WTC11 (cell line): ENCODE measurements at places on chromosomes 13 and 19. TPM values are rescaled to one million over a fixed set of nuclear protein-coding genes. Genes with fewer than 3 reads are reported as not detected.

Gene MLNR
- not detected in 3 replicates for total RNA-seq

- DNase-seq: no peak
Observed at GRCh38 chr13:110572778-110573118, 11.2 kb upstream of the RAB20 start.

- DNase-seq: peak; percentile 36
Observed at GRCh38 chr19:37988758-37989635, 82.0 kb downstream of the SIPA1L3 start.

Gene LIM2
- total RNA-seq: not detected in 3 replicates

DNA sequence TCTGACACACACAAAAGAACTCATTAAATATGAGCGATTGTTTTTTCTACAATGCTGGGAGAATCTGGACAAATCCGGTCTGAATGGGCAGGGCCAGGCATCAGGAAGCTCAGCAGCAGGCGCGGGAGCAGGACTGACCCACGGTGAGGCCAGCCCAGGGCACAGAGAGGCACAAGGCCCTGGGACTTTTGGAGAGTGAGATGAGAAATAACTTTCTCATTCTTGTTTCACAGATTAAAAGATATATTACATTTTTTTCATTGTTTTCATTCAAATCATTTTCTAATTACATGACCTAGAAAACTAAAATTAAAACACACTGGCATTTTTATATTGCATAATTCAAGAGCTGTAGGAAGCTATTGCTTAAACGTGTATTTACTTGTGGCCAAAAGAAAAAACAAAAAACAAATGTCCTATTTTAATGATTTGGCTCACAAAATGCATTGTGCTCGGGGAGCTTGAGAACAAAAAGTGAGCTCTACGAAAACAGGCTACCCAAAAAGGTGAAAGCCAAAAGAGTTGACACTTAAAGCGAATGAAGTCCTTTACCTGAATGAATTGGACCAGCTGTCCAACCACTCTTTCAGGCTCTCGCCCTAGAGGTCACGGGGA lies 133.1 kb downstream of the TNFRSF19 start:
- DNase-seq: no peak

Gene ZNF560
- total RNA-seq: 4.4 to 5.8 TPM (median 4.9 TPM) in 3 replicates

GRCh38 chr13:75153834-75154233 lies 328.1 kb downstream of the TBC1D4 start:
- DNase-seq: no peak

- DNase-seq: no peak
Observed at GRCh38 chr19:12374026-12374425, 8.5 kb upstream of the ZNF442 start.

DNA sequence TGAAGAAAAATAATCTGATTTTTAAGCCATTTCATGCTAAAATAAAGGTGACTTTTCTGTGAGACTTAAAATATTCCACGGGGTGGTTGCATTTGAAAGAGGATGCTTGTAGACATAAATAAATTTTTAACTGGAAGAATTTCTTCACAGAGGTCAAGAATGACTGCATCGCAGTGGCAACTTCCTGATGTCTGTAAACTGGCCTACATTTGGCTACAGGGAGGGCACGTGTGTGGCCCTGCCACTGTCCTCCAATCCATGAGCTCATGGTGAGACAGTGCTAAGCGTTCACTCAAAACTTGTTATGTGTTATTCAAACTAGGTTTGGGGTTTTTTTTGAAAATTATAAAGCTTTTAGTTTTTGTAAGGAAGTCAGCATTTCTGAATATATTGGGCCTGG lies 1089.3 kb downstream of the EFNB2 start:
- no peak for DNase-seq

GRCh38 chr13:109870696-109871370 lies 84.5 kb upstream of the IRS2 start:
- no peak for DNase-seq
